ENCODE measurements at places on chromosomes 4 and X. TPM values are rescaled to one million over a fixed set of nuclear protein-coding genes. Genes with fewer than 3 reads are reported as not detected.

GRCh38 chrX:16604337-16604736 is 45.6 kb upstream of the S100G start:
- H3K27ac ChIP-seq, result no peak overlapping the region
- H3K4me1 ChIP-seq, result no peaks in the 10 kb centered on the region
- no peaks in the 10 kb centered on the region for H3K27me3 ChIP-seq
- no peak overlapping the region for H3K4me3 ChIP-seq

DNA sequence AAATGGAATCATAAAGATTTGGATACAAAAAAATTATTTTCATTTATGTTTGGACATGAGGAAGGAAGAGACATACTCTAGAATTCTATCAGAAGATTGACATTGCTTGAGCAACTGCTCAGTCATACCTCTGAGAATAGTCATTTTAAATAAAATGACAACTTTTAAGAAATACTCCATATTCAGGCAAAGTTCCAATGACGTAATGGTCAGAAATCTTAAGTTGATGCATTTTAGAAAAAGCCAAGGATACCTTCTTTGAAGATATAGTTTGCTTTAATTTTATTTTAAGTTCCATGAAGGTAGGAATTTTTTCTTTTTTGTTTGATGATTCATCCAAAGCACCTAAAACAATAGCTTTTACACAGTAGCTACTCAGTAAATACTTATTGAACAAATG is 110.3 kb upstream of the ATOH1 start:
- H3K27ac ChIP-seq, result no peak overlapping the region
- H3K4me1 ChIP-seq, result no peaks in the 10 kb centered on the region
- no peak for DNase-seq
- H3K27me3 ChIP-seq, result no peaks in the 10 kb centered on the region
- H3K4me3 ChIP-seq, result no peak overlapping the region

DNA sequence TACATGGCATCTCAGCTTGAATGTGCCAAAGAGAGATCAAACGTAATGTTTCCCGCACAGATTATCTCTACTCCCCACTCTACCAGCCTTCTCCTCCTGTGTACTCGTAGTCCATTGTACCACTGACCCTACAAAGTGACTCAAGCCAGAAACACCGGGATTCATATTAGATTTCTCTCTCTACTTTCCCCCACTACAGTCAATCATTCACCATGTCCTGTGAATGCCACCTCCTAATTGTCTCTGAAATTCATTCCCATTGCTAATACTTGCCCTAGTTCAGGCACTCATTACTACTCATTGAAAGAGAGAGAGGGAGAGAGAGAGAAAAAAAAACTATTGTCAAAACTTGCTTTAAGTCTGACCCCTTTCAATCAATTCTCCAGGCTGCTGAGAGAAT is 78.2 kb upstream of the LHFPL1 start:
- no peaks in the 10 kb centered on the region for H3K4me1 ChIP-seq
- peaks cover 19% of the 10 kb centered on the region for H3K27me3 ChIP-seq
- H3K36me3 ChIP-seq, result no peaks in the 10 kb centered on the region

Gene KDR
- polyA plus RNA-seq, result 32.8 TPM

- no peak for DNase-seq
- no peak overlapping the region for H3K27ac ChIP-seq
- H3K4me3 ChIP-seq, result no peak overlapping the region
- H3K27me3 ChIP-seq, result no peaks in the 10 kb centered on the region
Measured at GRCh38 chr4:125666635-125667034, 351.9 kb downstream of the FAT4 start.

Gene GAGE12F
- polyA plus RNA-seq, result not detected

DNA sequence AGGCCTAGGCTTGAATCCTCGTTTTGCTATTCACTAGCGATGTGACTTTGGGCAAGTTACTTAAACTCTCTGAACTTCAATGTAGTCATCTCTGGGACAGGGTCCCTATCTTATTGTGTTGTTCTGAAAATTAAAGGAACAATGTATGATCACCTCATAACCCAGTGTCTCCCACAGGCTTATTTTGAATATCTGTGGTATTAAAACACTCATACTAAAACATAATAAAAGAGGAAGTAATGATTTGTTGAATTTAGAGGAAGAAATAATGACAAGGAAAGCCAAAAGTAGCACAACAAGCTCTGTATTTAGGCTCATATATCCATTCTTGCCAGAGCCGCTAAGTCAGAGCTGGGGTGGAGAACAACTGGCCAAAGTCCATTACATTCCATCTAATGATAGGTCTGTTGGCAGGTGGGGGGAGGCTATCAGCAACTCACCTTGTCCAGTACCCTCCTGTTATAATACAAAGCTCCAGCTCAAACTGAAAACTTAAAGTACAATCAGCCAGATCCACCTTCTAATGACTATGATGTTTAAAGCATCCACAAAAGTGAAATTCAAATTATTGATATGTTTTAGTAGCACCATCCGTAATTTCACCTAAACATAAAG is 64.5 kb upstream of the LSM6 start:
- H3K27me3 ChIP-seq, result no peaks in the 10 kb centered on the region
- DNase-seq, result no peak
- no peaks in the 10 kb centered on the region for H3K36me3 ChIP-seq
- H3K27ac ChIP-seq, result no peak overlapping the region
- no peak overlapping the region for H3K4me3 ChIP-seq
